ENCODE measurements at places on chromosomes 16 and 17. TPM values are rescaled to one million over a fixed set of nuclear protein-coding genes. Genes with fewer than 3 reads are reported as not detected.

DNA sequence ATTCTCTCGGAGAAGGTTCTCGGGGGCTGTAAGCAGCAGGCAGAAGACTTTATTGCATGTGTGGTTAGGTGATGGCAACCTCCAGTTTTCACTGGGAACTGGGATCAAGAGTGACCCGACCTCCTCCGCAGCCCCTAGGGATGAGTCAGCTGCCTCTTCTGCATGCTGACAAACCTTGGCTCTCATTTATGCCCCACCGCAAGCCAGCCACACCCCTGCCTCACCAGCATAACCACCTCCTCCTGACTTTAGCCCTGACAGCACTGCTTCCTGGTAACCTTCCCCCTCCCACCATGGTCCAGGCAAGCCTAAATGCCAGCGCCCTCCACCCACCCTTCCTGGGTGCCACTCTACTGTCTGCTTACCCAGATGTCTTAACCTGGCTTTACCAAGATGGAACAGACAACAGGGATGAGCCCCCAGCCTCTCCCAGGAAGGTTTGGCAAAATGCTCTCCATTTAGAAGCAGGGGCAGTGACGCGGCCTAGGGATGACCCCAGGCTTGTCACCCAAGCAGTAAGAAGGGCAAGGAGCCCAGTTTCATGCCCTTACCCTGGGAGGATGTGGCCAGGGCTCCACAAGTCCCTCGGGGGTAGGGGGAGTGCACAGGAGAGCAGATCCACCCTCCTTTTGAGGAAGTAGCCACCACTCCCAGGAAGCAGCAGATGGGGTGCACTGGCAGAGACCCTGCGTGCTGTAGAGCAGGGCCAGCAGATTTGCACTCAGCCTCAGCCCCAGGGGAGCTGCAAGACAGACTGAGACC lies 73.5 kb downstream of the GOSR1 start:
- peaks cover 19% of the 10 kb centered on the region for H3K4me1 ChIP-seq
- H3K27me3 ChIP-seq, result no peaks in the 10 kb centered on the region
- H3K4me3 ChIP-seq, result no peak overlapping the region
- H3K36me3 ChIP-seq, result no peaks in the 10 kb centered on the region
- H3K27ac ChIP-seq, result peak overlapping the region; percentile 40
- peak; percentile 37 for DNase-seq

- H3K4me3 ChIP-seq, result no peak overlapping the region
- H3K4me1 ChIP-seq, result no peaks in the 10 kb centered on the region
- no peak overlapping the region for H3K27ac ChIP-seq
Observed at GRCh38 chr16:56295739-56296527, 104.6 kb downstream of the GNAO1 start.

- H3K36me3 ChIP-seq, result peaks cover 28% of the 10 kb centered on the region
- H3K27me3 ChIP-seq, result no peaks in the 10 kb centered on the region
- DNase-seq, result no peak
- H3K4me1 ChIP-seq, result peaks cover 25% of the 10 kb centered on the region
- no peak overlapping the region for H3K4me3 ChIP-seq
- no peak overlapping the region for H3K27ac ChIP-seq
Observed at GRCh38 chr17:14352136-14352535, 51.3 kb downstream of the HS3ST3B1 start.

- no peaks in the 10 kb centered on the region for H3K27me3 ChIP-seq
- H3K4me1 ChIP-seq, result no peaks in the 10 kb centered on the region
- no peaks in the 10 kb centered on the region for H3K36me3 ChIP-seq
- no peak overlapping the region for H3K4me3 ChIP-seq
- no peak for DNase-seq
Observed at GRCh38 chr16:82972331-82972919, 345.7 kb downstream of the CDH13 start.

The PNMT gene
- total RNA-seq, result not detected

The GFAP gene
- total RNA-seq, result not detected

- peak overlapping the region; percentile 94 for H3K4me3 ChIP-seq
- peak; percentile 60 for DNase-seq
- peak overlapping the region; percentile 63 for H3K27ac ChIP-seq
- H3K4me1 ChIP-seq, result peaks cover 22% of the 10 kb centered on the region
- H3K36me3 ChIP-seq, result no peaks in the 10 kb centered on the region
Observed at GRCh38 chr17:2030779-2031163, 818 bp downstream of the DPH1 start.

- no peaks in the 10 kb centered on the region for H3K4me1 ChIP-seq
- peaks cover 7% of the 10 kb centered on the region for H3K27me3 ChIP-seq
- H3K36me3 ChIP-seq, result no peaks in the 10 kb centered on the region
- no peak overlapping the region for H3K27ac ChIP-seq
- DNase-seq, result no peak
Observed at GRCh38 chr17:79361873-79362771, 248.7 kb downstream of the RBFOX3 start.

DNA sequence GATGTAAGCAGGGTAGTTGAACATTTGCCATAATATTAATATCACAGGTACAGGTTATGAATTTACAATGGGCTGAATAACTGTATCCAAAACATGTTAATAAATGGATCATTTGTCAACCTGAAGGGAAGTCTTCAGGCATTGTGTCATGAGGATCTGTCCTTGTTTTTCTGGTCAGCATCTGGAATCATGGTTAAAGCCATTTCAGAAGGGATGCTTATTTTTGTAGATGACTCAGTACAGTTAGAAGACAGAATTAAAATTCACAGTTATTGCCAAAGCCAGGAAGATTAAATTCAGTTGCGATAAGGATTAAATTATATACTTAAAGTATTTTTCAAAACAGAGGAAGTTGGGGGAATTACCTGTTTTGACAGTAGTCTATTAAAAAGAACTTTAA lies 8.0 kb downstream of the PSMD11 start:
- no peak for DNase-seq
- peaks cover 80% of the 10 kb centered on the region for H3K36me3 ChIP-seq
- H3K4me1 ChIP-seq, result peaks cover 24% of the 10 kb centered on the region

DNA sequence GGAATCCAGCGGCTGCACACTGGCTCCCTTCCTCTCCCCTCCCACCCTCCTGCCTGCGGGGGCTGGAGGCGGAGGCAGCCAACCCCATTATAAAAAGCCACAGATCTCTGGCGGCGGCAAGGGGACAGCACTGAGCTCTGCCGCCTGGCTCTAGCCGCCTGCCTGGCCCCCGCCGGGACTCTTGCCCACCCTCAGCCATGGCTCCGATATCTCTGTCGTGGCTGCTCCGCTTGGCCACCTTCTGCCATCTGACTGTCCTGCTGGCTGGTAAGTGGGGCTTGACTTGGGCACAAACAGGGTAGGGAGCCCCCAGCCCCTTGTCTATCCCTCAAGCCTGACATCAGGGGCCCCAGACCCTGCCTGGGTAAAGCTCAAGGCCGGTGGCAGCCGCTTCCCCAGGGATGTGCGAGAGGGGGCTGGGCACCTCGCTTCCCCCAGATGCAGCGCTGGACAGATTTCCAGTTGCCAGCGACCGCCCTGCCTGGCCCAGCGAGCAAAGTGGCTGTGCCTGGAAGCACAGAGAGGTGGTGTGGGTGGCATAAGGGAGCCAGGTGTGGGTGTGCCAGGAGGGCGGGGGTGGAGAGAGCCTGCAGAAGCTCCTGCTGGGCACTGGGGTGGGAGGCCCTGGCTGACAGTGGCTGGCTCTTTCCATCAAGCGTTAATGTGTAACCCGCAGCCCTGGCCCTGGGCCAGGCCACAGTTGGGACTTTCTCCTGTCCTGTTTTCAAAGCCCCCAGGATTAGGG lies at the start of gene CX3CL1:
TSS of gene CX3CL1 (plus strand) at position 119 of the 745 bp plus-strand sequence. CDS start at position 198, 79 bp downstream.
- H3K4me3 ChIP-seq, result no peak within 1 kb of the TSS
- no peak within 1 kb of the TSS for H3K27ac ChIP-seq
- H3K27me3 ChIP-seq, result peaks cover 10% of the 10 kb centered on the region

The KRT31 gene
- total RNA-seq, result not detected

The CXCL16 gene
- total RNA-seq, result 2.2 TPM

DNA sequence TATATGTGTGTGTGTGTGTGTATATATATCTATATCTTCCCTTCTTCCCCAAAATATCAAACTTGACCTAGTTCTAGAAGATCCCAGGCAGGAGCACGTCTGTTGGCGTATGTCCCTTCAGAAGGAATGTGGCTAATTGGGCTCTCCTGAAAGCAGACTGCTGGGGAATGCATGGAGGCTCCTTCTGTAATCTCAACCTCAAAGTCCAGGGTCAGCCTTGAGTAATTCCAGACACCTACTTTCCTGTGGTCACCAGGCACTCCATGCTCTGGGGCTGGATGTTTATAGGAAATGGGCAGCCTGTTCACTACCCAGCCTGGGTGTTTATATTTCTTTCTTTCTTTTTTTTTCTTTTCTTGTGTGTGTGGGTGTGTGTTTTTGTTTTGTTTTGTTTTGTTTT lies 13.4 kb downstream of the BCO1 start:
- no peaks in the 10 kb centered on the region for H3K4me1 ChIP-seq
- no peaks in the 10 kb centered on the region for H3K27me3 ChIP-seq
- no peak overlapping the region for H3K4me3 ChIP-seq

- DNase-seq, result no peak
- peaks cover 18% of the 10 kb centered on the region for H3K36me3 ChIP-seq
- H3K27me3 ChIP-seq, result no peaks in the 10 kb centered on the region
- H3K4me3 ChIP-seq, result no peak overlapping the region
- H3K4me1 ChIP-seq, result no peaks in the 10 kb centered on the region
- H3K27ac ChIP-seq, result no peak overlapping the region
Observed at GRCh38 chr16:48330189-48330840, 54.9 kb downstream of the SIAH1 start.

DNA sequence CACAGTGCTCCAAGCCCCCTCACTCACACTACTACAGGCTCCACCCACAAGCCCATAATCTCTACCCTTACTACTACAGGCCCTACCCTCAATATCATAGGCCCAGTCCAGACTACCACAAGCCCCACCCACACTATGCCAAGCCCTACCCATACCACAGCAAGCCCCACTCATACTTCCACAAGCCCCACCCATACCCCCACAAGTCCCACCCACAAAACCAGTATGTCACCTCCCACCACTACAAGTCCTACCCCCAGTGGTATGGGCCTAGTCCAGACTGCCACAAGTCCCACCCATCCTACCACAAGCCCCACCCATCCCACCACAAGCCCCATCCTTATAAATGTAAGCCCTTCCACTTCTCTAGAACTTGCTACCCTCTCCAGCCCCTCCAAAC lies 13.8 kb downstream of the RIPOR1 start:
- H3K27me3 ChIP-seq, result peaks cover 2% of the 10 kb centered on the region
- no peak overlapping the region for H3K4me3 ChIP-seq
- H3K27ac ChIP-seq, result peak overlapping the region; percentile 10

DNA sequence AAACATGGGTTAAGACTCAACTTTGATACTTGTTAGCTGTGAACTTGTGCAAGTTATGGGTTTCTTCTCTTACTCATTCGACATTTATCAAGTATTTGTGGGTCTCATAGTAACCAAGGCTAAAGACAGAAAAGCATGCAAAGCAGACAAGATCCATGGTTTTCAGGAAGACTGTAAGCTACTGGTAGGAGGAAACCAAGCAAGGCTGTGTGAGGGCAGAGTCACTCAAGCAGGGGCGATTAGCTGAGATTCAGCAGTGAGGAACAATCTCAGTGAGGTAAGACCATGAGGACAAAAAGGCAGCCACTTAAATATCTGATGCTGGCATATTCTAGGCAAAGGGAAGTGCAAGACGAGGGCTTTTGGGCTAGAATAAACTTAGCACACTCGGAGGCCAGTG lies 29.5 kb downstream of the MBTD1 start:
- no peak for DNase-seq
- no peak overlapping the region for H3K27ac ChIP-seq
- H3K4me1 ChIP-seq, result peaks cover 11% of the 10 kb centered on the region
- peaks cover 2% of the 10 kb centered on the region for H3K36me3 ChIP-seq

DNA sequence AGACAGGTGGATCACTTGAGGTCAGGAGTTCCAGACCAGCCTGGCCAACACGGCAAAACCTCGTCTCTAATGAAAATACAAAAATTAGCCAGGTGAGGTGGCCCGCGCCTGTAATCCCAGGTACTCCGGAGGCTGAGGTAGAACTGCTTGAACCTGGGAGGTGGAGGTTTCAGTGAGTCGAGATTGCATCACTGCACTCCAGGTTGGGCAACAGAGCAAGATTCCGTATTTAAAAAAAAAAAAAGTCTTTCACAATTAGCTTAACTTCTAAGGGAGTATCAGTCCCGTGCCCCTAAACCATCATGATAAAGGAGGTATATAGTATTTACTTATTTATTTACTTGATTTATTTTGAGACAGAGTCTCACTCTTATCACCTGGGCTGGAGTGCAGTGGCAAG lies 3.4 kb upstream of the MEFV start:
- no peak overlapping the region for H3K4me3 ChIP-seq
- peaks cover 2% of the 10 kb centered on the region for H3K27me3 ChIP-seq
- H3K36me3 ChIP-seq, result peaks cover 24% of the 10 kb centered on the region
- H3K4me1 ChIP-seq, result peaks cover 25% of the 10 kb centered on the region

The BCKDK gene
- 32.9 TPM for total RNA-seq

The PITPNM3 gene
- 0.63 TPM for total RNA-seq

DNA sequence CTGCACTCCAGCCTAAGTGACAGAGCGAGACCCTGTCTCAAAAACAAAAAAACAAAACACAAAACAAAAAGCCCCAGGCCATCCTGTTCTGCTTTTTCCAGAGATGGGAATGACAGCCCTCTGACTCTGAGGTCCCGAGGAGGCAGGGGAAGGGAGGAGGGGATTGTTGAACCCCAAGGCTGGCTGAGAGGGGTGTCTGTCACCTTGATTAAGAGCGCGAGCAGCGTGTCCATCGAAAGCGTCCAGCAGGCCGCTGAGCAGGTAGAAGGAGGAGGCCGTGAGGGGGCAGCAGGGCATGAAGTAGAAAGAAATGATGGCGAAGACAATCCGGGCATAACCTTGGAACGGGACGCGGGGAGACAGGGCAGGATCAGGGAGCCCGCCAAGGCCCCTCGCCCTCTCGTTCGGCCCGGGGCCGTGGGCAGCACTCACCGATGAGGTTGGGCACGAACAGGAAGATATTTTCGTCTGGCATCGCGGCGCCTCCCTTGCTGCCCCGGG lies 593 bp downstream of the CDIPT start:
- peaks cover 27% of the 10 kb centered on the region for H3K4me1 ChIP-seq
- peak overlapping the region; percentile 95 for H3K4me3 ChIP-seq
- peaks cover 2% of the 10 kb centered on the region for H3K27me3 ChIP-seq
- DNase-seq, result no peak
- peak overlapping the region; percentile 80 for H3K27ac ChIP-seq

GRCh38 chr17:38984666-38985065 lies 17.5 kb upstream of the FBXO47 start:
- H3K4me1 ChIP-seq, result peaks cover 2% of the 10 kb centered on the region
- H3K27ac ChIP-seq, result no peak overlapping the region
- H3K27me3 ChIP-seq, result peaks cover 4% of the 10 kb centered on the region
- DNase-seq, result no peak
- H3K36me3 ChIP-seq, result no peaks in the 10 kb centered on the region
- H3K4me3 ChIP-seq, result no peak overlapping the region

DNA sequence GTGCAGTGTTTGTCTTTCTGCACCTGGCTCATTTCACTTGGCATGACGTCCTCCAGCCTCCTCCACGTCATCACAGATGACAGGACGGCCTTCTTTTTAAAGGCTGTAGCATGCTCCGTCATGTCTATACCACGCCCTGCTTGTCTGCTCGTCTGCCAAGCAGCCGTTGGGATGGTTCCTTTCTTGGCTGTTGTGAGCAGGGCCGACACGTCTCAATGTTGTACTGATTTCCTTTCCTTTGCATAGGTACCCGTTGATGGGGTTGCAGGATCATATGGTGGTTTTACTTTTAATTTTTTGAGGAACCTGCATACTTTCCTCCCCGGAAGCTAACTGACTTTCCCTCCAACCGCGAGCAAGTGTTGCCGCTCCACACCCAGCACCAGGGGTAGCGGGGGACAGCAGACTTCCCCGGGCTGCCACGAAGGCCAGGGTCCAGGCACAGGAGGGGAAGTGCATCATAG lies 212.2 kb upstream of the ZNF469 start:
- no peaks in the 10 kb centered on the region for H3K4me1 ChIP-seq
- H3K4me3 ChIP-seq, result no peak overlapping the region
